Activated T-helper 17 cell treated with anti-CD3 and anti-CD28 coated beads, Interleukin-2, amount 50 U/mL, for 72 hours (primary cell): ENCODE measurements at places on chromosomes 3 and 15. TPM values are rescaled to one million over a fixed set of nuclear protein-coding genes. Genes with fewer than 3 reads are reported as not detected.
A peak's percentile ranks its signal among the peaks of the same experiment; 100 is the strongest.

Gene LRRC2
- total RNA-seq, result not detected

Gene SCN11A
- 0.22 TPM for total RNA-seq

Gene CHRNA7
- total RNA-seq, result not detected

Gene FOXB1
- 0.77 TPM for total RNA-seq

Gene ST3GAL6
- total RNA-seq, result not detected

Gene FILIP1L
- total RNA-seq, result 0.50 TPM

Gene LNP1
- 1.4 TPM for total RNA-seq

Gene MYLK
- 0.17 TPM for total RNA-seq

Gene PFN2
- 1.8 TPM for total RNA-seq

Gene ZNF770
- total RNA-seq, result 44.6 TPM

Gene LTK
- total RNA-seq, result 2.8 TPM

Gene NPTN
- 59.5 TPM for total RNA-seq

Gene NRG4
- not detected for total RNA-seq

Gene GNB4
- 0.53 TPM for total RNA-seq

Gene SPINT1
- 11.7 TPM for total RNA-seq

Gene IL16
- 95.0 TPM for total RNA-seq

Gene CCDC174
- total RNA-seq, result 27.6 TPM

Gene ADAMTS9
- total RNA-seq, result not detected

Gene GOLGA6L10
- 1.2 TPM for total RNA-seq

DNA sequence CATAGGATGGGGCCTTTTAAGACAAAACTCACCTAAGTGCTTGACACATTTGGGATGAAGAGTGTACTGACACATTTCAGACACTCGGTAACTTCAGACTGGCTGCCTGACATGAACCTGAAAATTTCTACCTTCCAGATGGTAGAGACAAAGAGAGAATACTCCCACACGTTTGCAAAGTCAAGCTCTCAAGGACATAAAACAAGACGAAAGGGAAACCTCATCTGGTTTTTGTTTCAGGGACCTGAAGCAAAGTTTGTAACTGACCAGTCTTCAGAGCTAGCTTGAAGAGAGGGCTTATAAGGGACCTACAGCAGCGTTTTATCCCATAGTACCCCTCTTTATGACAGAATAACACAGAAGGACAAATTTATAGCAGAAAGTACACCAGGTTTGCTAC lies 41.9 kb downstream of the ZNF621 start:
- no peak for ATAC-seq

- peak; percentile 24 for ATAC-seq
Measured at GRCh38 chr3:39415983-39416382, 9.5 kb downstream of the RPSA start.

GRCh38 chr15:51085764-51086163 lies 8.9 kb downstream of the TNFAIP8L3 start:
- no peak for ATAC-seq

- ATAC-seq, result peak; percentile 17
Measured at GRCh38 chr3:46882377-46883053, 5.0 kb downstream of the PTH1R start.

- ATAC-seq, result no peak
Measured at GRCh38 chr3:85483986-85484385, 525.2 kb downstream of the CADM2 start.

- ATAC-seq, result no peak
Measured at GRCh38 chr3:143707848-143708247, 140.4 kb downstream of the SLC9A9 start.

- no peak for ATAC-seq
Measured at GRCh38 chr3:174430986-174431385, 428.1 kb upstream of the NAALADL2 start.

DNA sequence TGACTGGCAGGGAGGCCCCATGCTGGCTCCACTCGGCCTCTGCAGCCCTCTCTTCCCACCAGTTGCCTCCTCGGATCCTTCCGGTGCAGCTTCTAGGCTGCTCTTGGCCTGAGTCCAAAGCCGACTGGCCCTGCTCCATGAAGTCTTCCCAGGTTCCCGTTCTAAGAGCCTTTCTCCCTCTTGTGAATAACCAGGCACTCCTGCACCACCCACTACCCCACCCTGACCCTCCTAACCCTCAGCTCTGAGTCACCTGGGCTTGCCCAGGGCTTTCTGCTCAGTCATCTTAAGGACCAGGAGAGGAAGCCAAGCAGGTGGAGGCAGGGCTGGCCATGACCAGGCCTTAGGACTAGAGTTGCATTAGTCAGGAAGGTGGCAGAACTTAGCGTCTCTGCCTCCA lies 28.1 kb upstream of the CNBP start:
- no peak for ATAC-seq

DNA sequence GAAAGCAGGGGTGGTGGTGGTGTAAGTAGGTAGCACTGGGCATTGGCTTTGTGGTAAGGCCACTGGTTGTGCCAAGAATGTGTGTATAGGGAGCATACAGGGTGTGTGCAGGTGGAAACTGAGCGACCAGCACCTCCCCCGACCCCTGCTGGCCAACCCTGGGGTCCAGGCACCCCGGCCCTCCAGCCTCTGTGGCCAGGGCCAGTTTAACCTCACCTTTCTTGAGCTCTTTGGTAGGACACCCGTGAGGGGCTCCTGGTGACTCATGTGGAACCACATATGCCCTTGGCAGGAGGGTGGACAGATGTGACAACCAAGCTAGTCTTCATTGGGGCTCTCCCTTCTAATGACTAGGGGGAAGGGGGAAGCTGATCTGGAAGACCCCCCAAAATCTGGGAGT lies 19.5 kb downstream of the SHF start:
- ATAC-seq, result no peak

GRCh38 chr15:73922186-73923151 lies 3.8 kb upstream of the LOXL1 start:
- no peak for ATAC-seq

DNA sequence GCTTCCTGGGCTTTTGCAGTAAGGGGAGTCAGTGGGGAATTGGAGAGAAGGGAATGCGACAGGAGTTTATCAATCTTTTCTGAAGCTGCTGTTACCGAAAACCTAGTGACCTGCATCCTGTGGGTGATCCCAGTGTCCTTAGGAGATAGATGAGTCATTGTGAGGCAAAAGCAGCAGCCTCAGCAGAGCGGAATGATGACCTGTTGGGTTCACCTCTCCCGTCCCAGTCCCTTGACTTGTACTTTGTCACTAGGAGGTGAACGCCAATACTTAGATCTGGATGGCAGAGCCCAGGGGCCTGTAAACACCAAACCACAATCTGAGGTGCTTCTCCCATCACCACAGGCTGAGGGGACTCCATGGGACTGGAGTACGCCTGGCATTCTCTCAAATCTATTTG lies 17.9 kb downstream of the CDAN1 start:
- no peak for ATAC-seq

DNA sequence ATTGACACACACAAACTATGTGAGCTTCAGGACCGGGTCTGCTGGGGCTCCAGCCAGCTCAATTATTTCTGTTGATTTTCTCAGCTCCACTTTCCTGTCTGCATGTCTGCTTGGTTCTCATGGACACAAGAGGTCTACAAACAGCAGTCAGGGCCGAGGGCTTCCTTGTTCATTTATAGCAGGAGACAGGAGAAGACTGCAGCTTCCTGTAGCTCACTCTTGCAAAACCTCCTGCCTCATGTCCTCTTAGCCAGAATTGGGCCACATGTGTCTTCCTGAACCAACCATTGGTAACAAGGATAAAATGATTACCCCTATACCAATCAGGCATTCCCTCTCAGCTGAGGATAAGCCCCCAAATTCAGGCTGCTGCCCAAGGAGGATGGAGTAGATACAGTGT lies 182.8 kb downstream of the TLE3 start:
- ATAC-seq, result no peak

GRCh38 chr3:116591236-116591635 lies 118.3 kb upstream of the TUSC7 start:
- ATAC-seq, result no peak

DNA sequence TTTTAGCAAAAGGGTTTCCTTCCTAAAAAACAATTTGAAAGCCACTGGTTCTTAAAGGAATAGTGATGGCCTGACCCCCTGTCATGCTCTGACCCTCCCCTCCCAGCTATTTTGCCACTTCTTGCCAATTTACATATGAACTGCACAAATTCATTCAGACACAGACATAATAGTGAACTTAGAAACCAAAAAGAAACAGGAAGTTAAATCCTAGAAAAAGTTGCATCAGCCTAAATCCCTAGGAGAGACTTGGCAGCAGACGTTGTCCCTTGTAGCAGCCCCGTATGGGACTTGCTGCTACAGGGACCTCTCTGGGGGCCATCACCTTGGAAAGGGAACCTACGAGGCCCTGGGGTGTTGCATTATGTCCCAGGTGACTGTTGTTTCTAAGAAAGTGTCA lies 14.3 kb upstream of the PDE8A start:
- no peak for ATAC-seq

GRCh38 chr3:38108649-38109579 lies 28.0 kb downstream of the ACAA1 start:
- ATAC-seq, result no peak

- ATAC-seq, result no peak
Measured at GRCh38 chr3:192636517-192637444, 90.6 kb downstream of the FGF12 start.

GRCh38 chr3:192317564-192317963 lies 409.8 kb downstream of the FGF12 start:
- ATAC-seq, result no peak

GRCh38 chr3:20563251-20563650 lies 377.2 kb upstream of the SGO1 start:
- ATAC-seq, result no peak

DNA sequence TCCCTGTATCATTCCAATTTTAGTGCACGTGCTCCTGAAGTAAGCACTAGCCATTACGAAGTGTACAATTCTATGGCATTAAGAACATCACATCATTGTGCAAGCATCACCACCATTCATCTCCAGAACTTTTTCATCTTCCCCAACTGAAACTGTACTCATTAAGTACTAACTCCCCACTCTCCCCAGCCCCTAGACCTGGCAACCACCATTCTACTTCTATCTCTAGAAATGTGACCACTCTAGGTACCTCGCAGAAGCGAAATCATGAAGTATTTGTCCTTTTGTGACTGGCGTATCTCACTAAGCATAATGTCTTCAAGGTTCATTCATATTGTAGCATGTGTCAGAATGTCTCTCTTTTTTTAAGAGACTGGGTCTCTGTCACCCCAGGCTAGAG lies 11.4 kb downstream of the PPP1R2 start:
- peak; percentile 49 for ATAC-seq

- ATAC-seq, result no peak
Measured at GRCh38 chr15:91839867-91840266, 13.6 kb upstream of the SLCO3A1 start.

GRCh38 chr3:196842567-196843434 lies 24.9 kb upstream of the SENP5 start:
- ATAC-seq, result no peak

DNA sequence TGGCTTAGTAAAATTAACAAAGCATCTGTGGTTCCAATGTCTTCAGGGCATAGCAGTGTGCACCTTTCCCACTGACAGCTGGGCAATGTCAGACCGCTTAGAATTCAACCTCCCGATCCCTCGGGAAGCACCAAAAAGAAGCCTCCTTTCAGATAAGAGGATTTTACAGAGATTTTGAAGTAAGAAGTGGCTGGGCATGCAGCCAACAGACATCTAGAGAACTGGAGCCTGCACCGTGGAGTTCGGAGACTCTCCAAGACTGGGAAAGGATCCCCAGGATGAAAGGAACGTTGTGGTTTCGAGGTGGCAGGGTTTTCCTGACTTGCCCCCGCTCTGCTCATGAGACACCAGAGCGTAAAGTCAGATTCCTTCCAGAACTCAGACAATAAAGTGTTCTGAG lies 5.3 kb downstream of the FAM174B start:
- ATAC-seq, result no peak

DNA sequence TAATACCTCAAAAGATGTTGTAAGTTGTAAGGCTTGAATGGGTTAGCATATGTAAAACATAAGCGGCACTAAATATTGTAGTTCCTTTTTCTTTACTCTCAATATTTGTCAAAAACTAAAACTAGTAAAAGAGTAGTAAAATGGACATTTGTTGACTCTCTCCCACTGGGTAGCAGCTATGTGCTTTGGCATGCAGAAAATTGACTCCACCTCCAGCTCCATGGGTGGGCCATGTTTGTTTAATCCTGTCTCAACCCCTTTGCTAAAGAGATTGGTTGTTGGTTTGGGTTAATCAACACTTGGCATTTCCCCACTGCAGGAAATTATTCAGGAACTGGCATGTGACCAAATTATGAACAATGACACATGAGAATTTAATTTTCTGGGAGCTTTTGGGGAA lies 114.8 kb downstream of the EOMES start:
- no peak for ATAC-seq
